Stimulated activated CD4-positive, alpha-beta T cell treated with anti-CD3 and anti-CD28 coated beads, Interleukin-2, amount 100 ng/mL, for 24 hours (primary cell): ENCODE measurements at places on chromosomes 1 and 21.
A peak's percentile ranks its signal among the peaks of the same experiment; 100 is the strongest.

GRCh38 chr1:230079199-230080024 is 12.4 kb downstream of the GALNT2 start:
- no peak for DNase-seq

DNA sequence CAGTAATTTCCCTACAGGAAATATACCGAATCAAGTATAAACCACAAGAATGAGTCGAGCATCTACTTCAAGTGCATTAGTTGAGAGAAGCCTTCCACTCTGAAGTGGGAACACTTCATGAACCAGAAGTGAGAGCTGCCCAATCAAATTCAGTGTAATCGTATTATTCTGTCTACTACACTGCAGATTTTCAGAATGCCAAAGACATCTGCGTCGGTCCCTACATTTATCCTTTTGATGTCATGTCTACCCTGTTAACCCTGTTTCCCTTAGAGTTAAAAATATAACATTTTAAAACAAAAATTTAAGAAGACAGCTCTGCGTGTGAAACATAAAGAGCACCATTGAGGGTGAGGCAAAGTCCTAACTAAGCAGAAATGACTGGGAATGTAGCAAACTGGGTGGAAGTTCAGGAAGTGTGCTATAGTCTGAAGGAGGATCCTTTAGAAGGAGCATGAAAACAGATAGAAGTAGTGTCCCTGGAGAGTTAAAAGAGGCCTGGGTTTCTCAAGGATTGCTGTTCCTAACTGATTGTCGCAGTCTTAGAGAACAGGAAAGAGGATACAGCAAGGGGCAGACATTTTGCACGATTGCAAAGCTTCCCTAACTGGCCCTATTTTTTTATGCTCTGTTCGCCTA is 291.2 kb downstream of the PTPRC start:
- DNase-seq = no peak

DNA sequence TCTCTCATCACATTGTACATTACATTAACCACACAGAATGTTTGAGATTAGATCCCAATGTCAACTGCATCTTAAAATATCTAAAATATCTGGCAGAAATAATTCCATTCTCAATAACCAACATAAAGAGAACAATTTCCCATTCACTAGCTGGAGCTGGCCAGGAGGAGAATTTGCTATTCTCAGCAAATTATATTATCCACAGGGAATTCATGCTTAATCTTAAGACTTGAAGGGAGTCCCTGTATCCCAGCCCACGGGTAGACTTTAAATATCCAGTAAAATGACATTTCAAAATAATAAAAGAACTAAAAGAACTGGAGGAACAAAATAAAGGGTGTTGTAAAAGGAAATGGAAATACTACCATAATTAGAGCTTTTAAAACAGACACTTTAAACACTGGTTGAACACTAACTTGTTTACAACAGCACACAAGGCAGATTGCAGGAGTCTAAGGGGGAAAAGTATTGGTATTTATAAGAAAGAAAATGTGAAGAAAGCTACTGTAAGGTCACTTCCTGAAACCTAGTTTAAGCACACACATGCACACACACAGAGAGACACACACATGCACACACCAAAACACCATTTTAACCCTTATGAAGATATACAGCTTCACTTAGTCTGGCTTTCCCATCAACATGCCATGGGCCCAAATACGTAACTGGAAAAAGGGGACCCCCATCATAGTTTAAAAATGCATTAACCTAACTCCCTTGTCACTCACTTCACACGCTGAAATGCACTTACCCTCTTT is 107.0 kb downstream of the PTPN14 start:
- no peak for DNase-seq

DNA sequence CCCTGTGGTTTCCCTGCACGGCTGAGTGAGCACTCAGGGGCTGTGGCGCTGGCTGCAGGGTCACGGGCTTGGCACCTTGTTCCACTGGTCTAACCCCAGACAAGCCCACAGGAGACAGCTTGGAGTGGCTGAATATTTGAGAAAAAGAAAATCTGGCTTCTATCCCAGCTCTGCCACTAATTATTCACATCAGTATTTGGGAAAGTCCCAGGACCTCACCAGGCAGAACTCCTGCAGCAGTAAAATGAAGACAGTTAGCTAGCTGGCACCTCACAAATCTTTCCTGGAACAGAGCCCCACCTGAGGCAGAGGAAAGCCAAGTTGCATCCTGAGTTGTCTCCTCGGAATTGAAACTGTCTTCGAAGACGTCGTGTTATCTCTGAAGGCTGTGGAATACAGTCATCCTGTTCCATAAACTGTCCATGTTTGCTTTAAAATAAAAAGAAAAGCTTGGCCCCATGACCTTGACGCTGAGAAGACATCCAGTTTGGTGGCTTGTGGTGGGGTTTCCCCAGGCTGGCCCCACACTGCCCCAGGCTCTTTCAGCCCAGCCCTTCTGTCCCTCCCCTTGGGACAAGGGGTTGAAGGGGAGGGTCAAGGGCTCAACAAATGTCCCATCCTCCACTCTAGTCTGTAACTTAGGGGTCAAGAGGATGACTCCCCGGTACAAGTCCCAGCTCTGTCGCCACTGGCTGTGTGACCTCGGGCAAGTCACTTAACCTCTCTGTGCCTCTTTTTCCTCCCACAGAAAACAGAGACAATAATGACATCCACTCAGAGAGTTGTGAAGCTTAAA is 93.8 kb upstream of the TMPRSS2 start:
- no peak for DNase-seq

GRCh38 chr1:30444401-30444800 is 279.0 kb downstream of the MATN1 start:
- no peak for DNase-seq

GRCh38 chr21:15140321-15141019 is 75.7 kb upstream of the NRIP1 start:
- no peak for DNase-seq

GRCh38 chr1:8862528-8862927 is 16.0 kb downstream of the ENO1 start:
- DNase-seq = peak; percentile 51

GRCh38 chr1:235078480-235079381 is 49.9 kb downstream of the TOMM20 start:
- DNase-seq = no peak

DNA sequence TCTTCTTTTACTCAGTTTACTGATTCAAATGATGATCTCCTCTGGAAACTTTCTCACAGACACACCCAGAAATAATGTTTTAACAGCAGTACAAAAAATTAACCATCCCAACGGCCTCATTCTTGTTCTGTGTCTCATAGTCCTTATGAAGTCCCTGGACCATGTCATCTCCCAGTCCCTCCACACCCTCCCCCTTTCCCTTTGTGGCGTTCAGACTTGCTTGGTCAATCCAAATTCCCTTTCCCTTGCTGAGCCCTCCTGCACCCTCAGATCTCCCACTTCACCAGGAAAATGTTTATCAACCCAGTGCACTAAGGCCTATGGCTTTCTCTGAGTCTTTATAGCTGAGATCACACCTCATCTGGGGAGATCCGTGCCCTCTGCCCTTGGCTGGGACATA is 85.9 kb downstream of the CENPF start:
- DNase-seq = no peak

DNA sequence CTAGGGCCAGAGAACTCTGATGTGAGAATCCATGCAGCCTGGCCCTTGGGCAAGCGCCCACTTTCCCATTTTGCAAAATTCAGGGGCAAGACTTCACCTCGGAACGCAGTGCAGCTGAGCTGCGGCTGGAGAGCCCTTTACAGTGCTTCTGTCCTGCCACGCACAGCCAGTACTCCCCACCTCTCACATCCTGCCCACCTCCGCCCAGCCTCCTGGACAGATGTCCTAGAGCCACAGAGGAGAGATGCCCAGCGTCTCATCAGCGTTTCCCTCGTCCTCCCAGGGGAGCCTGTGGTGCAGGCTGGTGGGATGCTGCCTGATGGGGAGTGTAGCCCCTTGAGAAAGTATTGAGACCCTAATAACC is 29.6 kb downstream of the RUNX3 start:
- peak; percentile 32 for DNase-seq

- peak; percentile 64 for DNase-seq
These were observed 10.4 kb upstream of the GALE start for GRCh38 chr1:23810818-23811540.

GRCh38 chr1:207077012-207077411 is 11.6 kb upstream of the C4BPB start:
- DNase-seq = no peak

- no peak for DNase-seq
These were observed 796.7 kb upstream of the ADGRL2 start for GRCh38 chr1:81004011-81004410.

DNA sequence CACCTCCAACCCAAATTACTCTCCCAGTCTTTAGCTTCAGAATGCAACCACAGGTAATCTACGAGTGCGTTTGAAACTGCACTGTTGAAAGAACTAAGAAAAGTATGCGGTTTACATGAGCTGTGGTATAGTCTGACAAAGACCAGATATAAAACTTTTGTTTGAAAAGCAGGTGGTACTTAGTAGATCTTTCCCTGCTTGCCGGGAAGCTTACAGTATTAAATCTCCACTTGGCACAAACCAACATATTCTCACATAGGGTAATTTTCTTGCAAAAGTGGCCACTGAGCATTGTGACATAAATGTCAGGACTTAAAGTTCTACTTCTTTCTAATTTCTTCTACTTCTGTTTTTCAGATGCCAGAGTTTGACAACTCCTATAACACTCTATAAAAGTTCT is 8.4 kb downstream of the RGS2 start:
- DNase-seq = no peak

GRCh38 chr1:69737527-69738185 is 169.9 kb downstream of the LRRC7 start:
- no peak for DNase-seq

DNA sequence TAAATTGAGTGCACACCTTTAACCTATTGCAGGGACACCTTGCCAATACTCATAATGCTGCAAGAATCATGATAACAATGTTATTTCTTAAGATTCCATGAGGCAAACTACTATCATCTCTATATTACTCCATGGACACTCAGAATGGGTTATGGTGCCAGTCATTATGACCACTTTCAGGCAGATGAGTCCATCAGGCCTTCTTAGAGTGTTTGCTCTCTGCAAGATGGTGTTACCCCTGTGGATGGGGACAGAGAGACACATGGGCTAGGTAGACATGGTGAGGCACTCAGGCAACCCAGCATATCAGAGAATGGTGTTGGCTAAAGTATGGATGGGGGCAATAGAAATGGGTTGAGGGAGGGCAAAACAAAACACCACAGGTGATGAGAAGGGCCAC is 59.7 kb downstream of the XCL2 start:
- DNase-seq = no peak

DNA sequence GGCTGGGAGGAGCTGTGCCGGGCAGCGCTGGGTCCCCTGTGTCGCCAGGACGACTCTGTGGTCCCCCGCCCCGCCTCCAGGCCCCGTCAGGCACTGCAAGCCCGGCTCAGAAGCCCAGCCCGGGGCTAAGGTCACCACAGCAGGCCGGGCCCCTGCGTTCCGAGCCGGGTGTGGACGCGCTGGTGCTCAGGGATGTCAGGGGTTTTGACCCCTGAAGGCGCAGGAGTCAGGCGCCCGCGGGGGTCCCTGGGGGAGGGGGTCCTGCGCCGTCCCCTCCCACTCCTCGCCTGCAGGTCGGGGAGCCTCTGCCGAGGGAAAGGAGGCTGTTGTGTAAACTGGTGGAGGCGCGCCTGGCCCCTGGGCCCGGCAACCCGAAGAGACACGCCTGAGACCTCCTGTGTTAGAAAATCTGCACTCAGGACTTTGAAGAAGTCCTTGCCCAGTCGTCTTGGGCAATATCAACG is 23.7 kb upstream of the TMEM54 start:
- no peak for DNase-seq

DNA sequence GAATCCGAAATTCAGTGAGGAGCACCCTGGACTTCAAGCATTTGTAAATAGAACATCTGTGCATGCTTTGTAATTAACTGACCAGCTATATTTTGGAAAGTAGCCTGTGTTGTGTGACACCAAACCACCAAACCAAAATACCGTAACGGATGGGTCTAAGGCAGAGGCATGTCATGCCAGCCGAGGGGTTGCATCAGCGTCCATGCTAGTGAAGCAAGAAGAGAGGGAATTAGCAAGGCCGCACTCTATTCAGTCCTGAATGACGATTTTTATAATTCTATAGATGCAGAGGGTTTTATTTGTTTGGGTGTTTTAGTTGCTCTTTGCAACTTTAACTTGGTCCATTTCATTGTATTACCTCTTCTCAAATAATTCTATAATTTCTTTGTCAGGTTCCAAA is 116.8 kb upstream of the SMYD2 start:
- DNase-seq = no peak

DNA sequence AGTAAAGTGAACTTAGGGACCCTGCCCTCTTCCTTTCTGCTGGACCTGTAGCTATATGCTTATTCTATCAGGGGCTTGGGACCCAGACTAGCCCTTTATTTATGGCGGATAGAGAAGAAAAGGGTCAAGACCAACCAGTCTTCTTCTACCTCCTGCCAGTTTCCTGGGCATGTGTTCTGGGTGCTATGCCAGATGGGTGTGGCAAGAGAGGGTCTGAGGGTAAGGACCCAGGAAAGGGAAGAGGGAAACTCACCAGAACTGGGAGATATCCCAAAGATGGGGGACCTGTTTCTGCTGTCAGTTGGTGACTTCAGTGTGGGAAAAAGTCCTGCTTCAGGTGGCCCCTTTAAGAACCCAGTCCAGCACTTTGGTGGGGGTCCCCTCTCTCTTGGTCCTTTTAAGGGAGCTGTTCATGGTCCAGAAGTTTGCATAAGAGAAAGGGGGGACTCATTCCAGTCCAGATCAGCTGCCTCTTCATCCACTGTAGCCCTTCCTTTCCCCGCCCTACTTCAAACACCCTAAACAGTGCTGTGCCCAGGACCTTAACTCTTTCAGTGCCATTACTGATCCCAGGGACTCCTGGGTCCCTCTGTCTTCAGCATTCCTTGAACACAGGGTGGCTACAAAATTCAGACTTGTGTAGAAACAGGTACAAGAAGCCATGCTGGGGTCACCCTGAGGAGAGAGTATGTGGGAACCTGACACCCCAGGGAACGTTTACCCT is 18.4 kb downstream of the SSR2 start:
- no peak for DNase-seq

DNA sequence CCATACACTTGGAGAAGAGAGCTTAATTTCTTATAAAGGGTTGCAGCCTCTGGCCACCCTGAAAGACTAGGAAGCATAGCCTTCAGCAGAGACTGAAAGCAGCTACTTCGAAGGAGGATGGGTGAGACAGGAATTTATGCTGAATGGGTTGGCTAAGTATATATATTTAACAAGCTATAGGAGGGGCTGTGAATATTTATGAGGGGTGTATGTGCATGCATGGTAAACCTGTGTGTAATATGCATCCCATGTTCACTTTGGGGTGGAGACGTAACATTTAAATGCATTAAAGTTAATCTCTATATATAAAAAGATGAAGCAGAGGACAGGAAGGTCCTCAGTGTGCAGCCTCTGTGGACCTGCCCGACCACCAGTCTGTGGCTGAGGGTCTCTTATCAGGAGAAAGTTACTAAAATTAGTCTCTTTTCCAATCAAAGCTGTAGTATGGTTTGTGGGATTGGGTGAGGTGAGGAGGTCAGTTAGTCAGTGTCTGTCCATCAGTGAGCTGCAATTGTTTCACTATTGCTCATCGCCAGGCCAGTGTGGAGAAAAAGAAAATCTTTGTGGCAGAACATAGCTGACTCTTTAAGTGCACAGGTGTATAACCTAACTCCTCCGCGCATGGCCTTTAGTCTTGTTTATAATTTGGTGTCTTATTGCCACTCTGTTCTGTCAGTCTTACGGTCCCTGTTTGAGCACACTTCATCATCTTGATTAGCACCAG is 35.4 kb upstream of the DSCAM start:
- no peak for DNase-seq

- no peak for DNase-seq
These were observed 82.4 kb upstream of the VAMP3 start for GRCh38 chr1:7688659-7689058.
